Nucleus accumbens (tissue), 56 donors: ENCODE measurements at places on chromosomes 4 and X.

GRCh38 chr4:8575457-8575856 is 4.7 kb upstream of the GPR78 start:
- no peak for DNase-seq

- DNase-seq, result no peak
Measured at GRCh38 chrX:45479835-45480422, 279.3 kb upstream of the DIPK2B start.

- no peak for DNase-seq
Measured at GRCh38 chr4:10872833-10873517, 188.4 kb upstream of the CLNK start.

- DNase-seq, result no peak
Measured at GRCh38 chrX:153766871-153767673, 3.0 kb downstream of the PLXNB3 start.
